ENCODE measurements at places on chromosomes 6 and 20.

DNA sequence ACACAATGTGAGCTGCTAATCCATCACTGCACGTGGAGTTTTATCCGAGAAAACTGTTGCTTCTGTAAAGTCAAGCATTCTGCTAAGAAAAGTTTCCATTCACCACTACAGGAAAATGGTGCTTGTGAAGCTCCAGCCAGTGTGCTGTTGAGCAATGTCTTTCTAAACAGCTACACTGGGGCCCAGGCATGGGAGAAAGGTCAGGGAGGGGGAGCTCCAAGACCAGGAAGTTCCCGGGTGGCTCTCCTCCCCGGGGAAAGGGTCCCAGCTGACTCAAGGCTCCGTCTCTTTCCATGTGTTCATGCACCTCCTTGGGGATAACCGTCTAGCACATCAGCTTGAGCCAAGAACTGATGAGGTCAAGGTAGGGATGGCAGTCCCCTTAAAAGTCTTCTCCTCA is 20.5 kb downstream of the RPP40 start:
- DNase-seq = no peak

DNA sequence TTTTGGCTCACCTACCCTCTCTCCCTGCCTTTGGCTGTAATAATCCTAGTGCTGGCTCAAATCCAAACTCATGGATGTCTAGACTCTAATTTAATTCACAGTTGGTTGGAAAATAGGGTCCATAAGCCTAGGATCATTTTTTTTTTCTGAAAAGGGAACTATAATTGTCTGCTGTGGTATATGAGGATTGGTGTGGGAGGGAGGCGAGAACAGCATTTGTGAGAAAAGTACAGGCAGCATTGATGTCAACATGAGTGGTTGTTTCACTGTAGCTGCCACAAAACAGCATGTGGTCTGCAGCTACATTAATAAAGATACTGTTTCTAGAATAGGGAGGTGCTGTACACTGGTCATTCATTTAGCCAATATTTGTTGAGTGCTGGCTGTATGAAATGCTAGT is 18.6 kb upstream of the POLR1H start:
- DNase-seq = no peak

GRCh38 chr6:113317891-113318574 is 539.1 kb upstream of the MARCKS start:
- DNase-seq = no peak

- no peak for DNase-seq
These were observed 123.3 kb downstream of the TBC1D32 start for GRCh38 chr6:121210943-121211342.

DNA sequence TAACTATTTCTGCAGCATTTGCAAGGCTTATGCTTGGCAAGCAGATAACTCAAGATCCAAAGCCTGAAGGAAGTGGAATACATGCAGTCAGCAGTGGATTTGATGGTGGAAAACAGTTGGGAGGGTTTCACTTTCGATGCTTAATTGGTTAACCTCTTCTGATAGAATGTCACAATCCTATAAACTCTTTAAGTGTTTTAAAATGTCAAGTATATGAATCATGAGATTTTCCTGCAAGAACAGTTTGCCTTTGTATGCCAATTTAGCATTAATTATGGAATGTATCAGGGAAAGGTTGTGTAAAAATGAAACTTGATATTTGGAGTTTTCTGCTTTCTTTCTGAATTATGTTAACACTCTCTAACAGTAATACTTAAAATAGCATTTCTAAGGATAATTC is 36.6 kb downstream of the NKX2-4 start:
- DNase-seq = no peak

DNA sequence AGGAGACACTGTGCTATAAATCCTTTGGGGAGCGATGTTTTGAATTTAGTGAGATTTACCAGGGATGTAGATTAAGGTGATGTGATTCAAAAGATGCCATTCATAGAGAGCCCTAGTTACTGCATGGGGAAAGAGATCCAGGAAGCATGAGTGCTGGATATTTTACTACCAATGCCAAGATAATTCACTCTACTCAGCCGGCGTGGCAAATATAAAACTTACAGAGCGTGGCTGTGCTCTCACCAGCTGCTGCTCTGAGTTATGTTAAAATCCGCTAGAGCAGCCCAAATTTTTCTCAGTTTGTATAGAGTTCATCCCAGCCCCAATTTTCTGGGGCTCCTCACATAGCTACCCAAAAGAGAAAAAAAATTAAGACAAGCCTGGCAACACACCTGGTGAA is 48.6 kb downstream of the BFSP1 start:
- no peak for DNase-seq

DNA sequence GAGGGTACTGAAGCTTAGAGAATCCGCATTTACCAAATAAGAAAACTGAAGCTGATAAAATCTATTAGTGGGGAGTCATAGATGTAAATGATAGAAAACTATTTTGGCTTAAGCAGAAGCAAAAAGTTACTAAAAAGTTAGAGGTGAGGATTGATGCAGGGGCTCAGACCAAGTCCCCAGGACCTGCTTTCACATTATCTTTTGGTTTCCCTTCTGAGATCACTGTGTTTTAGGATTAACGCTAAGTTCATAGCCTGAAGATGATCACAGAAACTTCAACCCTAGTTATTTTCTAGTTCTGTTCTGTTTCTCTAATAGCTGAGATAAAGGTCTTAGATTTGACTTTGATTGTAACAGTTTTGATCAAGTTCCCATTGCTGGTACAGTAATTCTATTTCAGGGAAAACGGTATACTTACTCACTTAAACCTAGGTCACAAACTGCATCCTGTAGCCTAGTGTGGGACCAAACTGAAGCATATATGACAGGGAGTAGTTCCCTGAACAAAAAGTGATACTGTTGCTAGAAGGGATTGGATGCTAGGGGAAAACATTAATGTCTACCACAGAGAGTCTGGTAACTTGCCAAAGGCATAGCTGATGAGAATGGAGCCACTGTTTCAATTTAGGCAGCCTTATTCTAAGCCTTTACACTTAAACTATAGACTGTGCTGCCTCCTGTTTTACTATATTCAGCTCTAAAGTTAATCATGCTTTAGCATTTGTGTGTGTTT is 13.1 kb downstream of the CYB5R4 start:
- DNase-seq = no peak

- no peak for DNase-seq
These were observed 119.5 kb downstream of the MYB start for GRCh38 chr6:135300576-135300975.

DNA sequence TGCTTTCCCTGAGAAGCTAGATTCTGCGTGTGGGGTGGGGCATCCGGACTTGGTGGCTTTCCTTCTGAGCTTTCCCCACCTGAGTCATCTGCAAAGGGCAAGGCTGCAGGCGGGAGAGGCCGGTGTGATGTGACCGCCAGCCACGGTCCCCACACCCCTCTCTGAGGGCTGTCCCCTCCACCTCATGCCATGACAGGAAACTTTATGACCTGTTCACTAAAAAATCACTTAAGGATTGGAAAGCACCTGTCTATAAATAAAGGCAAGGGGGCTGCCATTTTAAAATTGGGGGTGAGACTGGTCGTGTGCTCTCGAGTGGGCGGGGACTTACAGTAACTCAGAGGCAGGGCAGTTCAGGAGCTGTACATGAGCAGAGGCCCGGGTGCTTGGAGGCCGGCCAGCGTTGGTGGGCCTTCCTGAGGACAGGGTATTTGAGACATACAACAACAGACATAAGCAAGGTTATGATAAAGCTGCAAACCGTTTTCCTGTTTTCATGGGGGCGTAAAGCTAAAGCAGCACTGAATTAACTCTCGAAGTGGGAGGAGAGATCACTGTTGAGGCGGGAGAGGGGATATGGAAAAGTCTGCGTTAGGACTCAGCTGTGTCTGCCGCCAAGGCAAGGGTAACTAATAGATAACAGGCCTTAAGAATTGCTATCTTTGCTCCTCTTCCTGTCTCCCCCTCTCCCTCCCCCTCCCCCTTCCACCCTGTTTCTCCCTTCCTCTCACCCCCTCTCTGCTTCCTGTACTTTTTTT is 16.1 kb upstream of the SERPINB1 start:
- no peak for DNase-seq

DNA sequence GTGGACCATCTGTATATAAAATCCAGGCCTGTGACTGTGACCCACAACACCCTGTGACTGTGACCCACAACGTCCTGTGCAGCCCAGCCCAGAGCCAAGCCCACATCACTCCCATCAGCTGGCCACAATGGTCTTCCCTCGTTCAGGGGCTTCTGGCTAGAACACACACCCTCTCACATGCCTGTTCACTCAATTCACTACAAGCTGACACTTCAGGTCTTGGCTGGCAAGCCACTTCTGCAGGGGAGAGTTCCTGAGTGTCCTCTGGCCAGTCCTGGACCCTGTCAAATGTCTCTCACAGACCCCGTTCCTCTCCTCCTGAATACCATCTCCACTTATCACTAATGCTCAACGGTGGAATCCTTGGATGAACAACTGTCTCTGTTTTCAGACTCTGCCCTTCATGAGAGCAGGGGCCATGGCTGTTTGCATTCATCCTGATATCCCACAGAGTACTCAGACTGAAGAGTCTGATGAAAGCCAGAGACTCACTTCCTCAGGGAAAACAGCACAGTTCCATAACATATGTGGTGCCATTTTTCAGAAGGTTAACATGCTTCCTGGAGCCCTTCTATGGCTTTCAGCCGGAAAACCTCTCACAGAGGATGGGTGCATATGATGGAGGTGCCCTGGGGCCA is 56.0 kb downstream of the MYH7B start:
- DNase-seq = no peak

GRCh38 chr6:142500250-142500786 is 198.5 kb downstream of the ADGRG6 start:
- DNase-seq = no peak
